ENCODE measurements at places on chromosomes 13 and 19. TPM values are rescaled to one million over a fixed set of nuclear protein-coding genes. Genes with fewer than 3 reads are reported as not detected.

The POSTN gene
- 1,081 TPM for total RNA-seq

The ZNF564 gene
- 7.4 TPM for total RNA-seq

The UGGT2 gene
- 78.2 TPM for total RNA-seq

The ZNF578 gene
- 2.4 TPM for total RNA-seq

The HTR2A gene
- under 0.01 TPM for total RNA-seq

The SERP2 gene
- total RNA-seq, result 6.5 TPM

The RPL18 gene
- total RNA-seq, result 1,526 TPM

The S1PR5 gene
- 0.29 TPM for total RNA-seq

The ZNF560 gene
- total RNA-seq, result 0.29 TPM

The CEACAM7 gene
- total RNA-seq, result not detected

Data from osteoblast (primary cell).